Hematopoietic multipotent progenitor cell treated with erythropoietin and hydrocortisone succinate and interleukin-3 and kit ligand, for 4 days (in vitro differentiated cells): ENCODE measurements at places on chromosomes 3 and 15.

DNA sequence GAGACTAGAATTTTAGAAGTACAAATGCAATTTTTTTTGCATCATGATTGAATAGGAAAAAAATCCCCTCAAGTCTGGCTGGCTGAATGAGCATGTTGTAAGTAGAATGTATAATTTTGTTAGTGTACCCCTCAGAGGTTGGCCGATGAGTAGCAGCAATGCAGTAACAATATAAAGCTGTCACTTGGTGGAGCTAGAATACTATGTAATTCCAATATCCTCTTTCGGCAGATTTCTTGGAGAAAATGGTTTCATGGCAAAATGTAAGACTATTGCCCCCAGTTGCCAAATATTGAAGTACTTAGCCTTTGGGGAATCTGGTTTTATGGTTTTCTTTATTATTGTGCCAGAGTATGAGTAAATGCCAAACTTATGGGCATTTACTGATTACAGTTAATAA, 39.8 kb upstream of the SGO1 start:
- DNase-seq = peak; percentile 62

- peak; percentile 25 for DNase-seq
Measured at GRCh38 chr3:170144437-170144843, 37.1 kb downstream of the PHC3 start.

- no peak for DNase-seq
Measured at GRCh38 chr15:62618846-62619504, 423.6 kb upstream of the TPM1 start.

DNA sequence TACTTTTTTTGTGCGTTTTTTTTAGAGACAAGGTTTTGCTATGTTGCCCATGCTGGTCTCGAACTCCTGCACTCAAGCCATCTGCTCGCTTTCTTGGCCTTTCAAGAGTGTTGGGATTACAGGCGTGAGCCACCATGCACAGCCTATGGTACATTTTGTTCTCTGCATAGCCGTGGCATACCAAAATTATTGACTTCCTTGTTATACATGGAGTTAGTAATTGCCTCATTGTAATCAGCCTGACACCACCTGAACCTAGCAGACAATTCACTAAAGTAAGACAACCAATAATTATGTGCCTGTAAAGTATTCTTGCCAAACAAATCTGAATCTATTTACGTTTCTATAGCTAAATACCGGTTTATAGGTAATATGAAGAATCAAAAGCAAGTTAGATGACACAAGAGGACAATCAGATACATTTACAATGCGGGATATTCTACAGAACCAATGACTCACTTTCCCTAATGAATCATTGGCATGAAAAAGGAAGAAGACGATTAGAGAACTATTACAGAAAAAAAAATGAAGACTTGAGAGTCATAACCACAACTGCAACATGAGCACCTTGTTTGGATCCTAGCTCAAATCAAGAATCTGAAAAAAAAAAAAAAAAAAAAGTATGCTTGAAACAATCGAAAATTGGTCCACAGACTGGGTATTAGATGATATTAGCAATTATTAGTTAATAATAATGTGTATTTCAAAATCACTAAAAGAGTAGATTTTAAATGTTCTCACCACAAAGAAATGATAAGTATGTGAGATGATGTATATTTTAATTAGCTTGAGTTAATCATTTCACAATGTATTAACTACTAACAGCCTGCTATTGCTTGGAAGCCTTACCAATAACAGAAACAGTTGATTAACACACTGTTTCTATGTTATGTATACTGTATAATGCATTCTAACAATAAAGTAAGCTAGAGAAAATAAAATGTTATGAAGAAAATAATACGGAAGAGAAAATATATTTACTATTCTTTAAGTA, 7.1 kb downstream of the GUCA1C start:
- DNase-seq = no peak

DNA sequence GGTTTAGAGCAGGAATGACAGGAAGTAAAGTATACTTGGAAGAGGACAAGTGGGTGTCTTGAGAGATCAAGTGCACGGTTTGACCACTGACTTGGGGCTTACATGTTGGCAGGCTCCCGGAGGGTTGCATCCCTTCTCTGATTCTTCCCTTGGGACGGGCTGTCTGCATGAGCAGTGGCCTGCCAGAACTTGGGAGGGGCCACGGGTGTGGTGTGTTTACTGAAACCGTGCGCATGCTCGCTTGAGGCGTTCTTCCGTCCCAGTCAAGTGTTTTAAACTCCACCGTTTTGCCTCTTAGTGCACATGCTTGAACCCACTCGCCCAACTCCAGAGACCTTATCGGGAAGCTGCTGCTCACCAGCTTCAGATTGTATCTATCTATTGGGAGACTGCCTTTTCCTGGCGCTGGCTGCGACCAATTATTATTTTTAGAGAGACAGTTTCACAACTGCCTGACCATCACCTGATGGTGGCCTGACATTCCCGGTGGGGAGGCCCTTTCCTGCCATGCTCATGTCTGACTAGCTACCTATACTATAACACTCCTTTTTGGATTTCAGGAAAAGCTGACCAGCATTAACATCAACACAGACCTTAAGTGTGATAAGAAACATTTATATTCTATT, 14.9 kb upstream of the C3orf22 start:
- no peak for DNase-seq

GRCh38 chr15:56320861-56321260, 44.4 kb upstream of the TEX9 start:
- DNase-seq = no peak
